Muscle of arm (tissue), 14 donors: ENCODE measurements at places on chromosomes 2 and 18. TPM values are rescaled to one million over a fixed set of nuclear protein-coding genes. Genes with fewer than 3 reads are reported as not detected.

Gene RGPD3
- 0.30 TPM for polyA plus RNA-seq

Gene GRHL1
- 1.4 TPM for polyA plus RNA-seq

Gene SH3RF3
- 5.2 TPM for polyA plus RNA-seq

Gene AMER3
- 0.01 TPM for polyA plus RNA-seq

Gene AQP12A
- polyA plus RNA-seq, result not detected

Gene SH2D6
- polyA plus RNA-seq, result 0.40 TPM

Gene SERPINB2
- 0.16 TPM for polyA plus RNA-seq

Gene EIF2AK3
- 21.5 TPM for polyA plus RNA-seq

Gene AGXT
- polyA plus RNA-seq, result 0.15 TPM

Gene B3GNT7
- polyA plus RNA-seq, result 1.9 TPM

Gene ERBB4
- polyA plus RNA-seq, result 11.2 TPM

Gene SIGLEC15
- 0.17 TPM for polyA plus RNA-seq

Gene ITGA6
- polyA plus RNA-seq, result 80.6 TPM

Gene LOXHD1
- 2.0 TPM for polyA plus RNA-seq

Gene OSGEPL1
- 19.8 TPM for polyA plus RNA-seq

Gene CHRNG
- polyA plus RNA-seq, result 516 TPM

Gene XPO1
- 199 TPM for polyA plus RNA-seq

Gene SERPINB13
- 5.8 TPM for polyA plus RNA-seq

Gene LGALSL
- polyA plus RNA-seq, result 23.2 TPM

Gene CD207
- polyA plus RNA-seq, result not detected

Gene RFX8
- polyA plus RNA-seq, result 3.1 TPM

Gene CLEC4F
- polyA plus RNA-seq, result not detected

Gene SULT1C2
- not detected for polyA plus RNA-seq
